Occipital lobe (tissue), 3 donors: ENCODE measurements at places on chromosomes 4 and X. TPM values are rescaled to one million over a fixed set of nuclear protein-coding genes. Genes with fewer than 3 reads are reported as not detected.

DNA sequence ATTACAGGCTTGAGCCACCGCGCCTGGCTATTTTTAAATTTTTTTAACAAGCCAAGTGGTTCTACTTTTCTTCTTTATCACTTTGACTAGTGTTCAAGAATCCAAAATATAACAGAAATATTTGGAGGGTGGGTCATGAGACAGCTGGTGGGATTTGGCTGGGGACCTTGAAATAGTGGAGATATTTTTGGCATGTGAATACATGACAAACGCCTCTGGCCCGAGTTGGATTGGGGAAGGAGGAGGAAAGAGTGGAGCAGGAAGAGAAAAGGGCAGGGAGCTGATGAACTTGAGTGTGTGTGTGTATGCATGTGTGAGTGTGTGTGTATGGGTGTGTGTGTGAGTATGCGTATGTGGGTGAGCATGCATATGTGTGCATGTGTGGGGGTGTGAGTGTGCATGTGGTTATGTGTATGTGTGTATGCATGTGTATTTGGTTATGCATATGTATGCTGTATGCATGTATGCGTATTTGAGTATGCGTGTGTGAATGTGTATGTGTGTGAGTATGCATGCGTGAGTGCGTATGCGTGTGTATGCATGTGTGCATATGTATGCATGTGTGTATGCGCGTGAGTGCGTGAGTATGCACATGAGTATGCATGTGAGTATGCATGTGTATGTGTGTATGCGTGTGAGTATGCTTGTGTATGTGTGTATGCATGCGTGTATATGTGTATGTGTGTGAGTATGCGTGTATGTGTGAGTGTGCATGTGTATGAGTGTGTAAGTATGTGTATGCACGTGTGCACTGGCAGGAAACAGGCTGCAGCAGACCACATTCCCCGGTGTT is 49.6 kb downstream of the JADE1 start:
- no peak for DNase-seq

GRCh38 chr4:176340871-176341685 is 21.3 kb downstream of the SPCS3 start:
- DNase-seq: no peak

DNA sequence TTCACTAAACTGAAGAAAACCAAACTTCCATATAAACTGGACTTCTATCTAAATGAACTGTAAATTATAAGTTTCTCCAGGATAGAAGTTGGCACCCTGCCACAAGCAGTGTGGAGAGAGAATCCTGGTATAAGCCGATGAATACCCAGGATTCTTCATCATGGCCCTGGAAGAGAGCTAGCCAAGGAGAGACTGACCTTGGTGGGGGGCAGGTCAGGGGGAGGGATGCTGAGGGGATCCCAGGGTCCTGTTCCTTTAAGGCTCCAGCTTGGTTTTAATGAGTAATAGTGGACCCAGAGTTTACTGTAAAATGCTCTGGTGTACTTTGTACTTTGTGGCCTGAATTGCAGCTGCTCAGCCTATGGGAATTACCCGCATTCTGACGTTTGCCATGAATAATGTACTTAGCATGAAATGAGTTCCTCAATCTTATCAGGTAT is 16.9 kb downstream of the RASSF6 start:
- DNase-seq: no peak

- DNase-seq: no peak
These were observed 15.2 kb upstream of the UVSSA start for GRCh38 chr4:1331591-1332353.

DNA sequence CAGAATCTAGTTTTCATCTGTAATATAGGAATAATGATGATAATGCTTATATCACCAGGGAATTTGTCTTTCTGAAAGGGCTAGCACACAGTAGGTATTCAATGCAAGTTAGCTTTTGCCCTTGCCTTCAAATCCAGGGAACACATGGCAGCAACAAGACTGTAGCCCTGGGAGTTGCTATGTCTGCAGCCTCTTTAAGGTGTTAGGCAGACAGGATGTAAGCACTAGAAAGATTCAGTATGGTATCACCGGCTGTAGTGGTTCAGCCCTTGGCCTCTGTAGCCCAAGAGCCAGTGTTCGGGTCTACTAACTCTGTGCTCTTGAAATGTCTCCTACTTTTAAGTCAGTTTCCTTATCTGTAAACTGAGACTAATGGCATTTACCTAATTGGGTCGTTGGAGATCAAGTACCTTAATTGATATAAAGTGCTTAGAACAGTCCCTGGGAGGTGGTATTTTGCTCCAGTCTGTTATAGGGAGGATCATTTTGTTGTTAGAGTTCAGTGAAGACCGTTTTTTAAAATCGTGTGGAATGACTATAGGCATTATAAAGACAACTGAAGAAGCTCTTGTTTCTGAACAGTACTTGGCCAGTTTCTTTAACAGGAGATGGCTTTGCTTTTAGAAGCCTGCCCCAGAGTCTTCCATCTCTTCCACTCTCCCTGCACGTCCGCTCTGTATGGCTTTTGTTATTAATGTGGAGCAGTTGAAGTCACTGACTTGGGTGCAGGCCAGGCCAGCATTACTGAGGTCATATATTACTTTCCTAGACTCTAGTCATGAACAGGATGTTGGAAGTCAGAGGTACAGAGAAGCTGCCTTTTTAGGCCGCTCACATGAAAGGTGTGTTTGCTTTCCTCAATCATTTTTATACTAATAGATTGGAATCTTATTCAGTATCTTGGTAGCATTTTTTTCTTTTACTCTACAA is 44.8 kb downstream of the GAB1 start:
- no peak for DNase-seq

DNA sequence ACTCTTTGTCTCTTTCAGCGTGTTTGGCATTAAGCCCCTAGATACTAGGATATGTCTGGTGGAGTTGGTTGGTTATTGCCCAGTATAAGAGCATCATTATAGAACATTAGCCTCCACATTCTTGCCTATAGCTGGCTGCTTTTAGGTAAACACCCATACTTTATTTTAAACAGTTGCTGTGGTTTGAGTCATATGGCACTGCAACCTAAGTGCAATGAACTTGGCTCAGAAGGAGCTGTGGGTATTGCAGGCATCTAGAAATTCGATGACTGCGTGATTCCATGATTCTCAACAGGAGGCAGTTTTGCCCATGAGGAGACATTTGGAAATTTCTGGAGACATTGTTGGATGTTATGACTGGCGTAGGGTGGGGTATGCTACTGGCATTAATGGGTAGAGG is 49.5 kb downstream of the DCLK2 start:
- DNase-seq: no peak

DNA sequence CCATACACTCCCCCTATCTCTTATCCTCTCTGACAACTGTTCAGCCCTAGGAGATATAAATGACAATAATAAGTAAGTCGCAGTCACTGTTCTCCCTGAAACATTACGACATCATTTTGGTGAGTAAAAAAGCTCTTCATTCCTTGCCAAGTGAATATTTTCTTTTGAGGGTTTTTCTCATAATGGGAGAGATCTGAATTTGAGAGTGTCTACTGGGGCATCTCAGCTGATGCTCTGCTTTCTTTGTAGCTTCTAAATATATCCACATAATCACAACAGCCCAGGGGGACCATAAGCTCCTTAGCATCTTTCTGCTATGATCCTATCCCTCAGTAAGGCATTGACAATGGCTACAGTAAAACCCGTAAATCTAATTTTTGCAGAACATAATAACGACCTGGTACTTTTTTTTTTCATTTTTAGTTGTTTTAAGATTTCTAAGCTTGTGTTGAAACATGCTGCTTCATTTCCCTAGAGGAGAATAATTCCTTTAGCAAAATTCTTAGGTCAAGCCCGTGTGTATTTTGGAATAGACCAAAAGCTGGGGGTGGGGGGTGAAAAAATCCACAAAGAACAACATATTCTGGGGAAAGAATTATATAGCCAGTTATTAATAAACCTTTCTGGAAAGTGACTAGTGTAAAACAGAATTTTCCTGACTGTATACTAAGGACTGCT is 78.1 kb upstream of the GPM6B start:
- no peak for DNase-seq

The ARR3 gene
- total RNA-seq: not detected

The BTC gene
- 0.31 TPM for total RNA-seq

The PRICKLE3 gene
- total RNA-seq: 0.47 TPM

The COMMD8 gene
- total RNA-seq: 28.1 TPM
